ENCODE measurements at places on chromosomes 7 and 10.
A peak's percentile ranks its signal among the peaks of the same experiment; 100 is the strongest.

DNA sequence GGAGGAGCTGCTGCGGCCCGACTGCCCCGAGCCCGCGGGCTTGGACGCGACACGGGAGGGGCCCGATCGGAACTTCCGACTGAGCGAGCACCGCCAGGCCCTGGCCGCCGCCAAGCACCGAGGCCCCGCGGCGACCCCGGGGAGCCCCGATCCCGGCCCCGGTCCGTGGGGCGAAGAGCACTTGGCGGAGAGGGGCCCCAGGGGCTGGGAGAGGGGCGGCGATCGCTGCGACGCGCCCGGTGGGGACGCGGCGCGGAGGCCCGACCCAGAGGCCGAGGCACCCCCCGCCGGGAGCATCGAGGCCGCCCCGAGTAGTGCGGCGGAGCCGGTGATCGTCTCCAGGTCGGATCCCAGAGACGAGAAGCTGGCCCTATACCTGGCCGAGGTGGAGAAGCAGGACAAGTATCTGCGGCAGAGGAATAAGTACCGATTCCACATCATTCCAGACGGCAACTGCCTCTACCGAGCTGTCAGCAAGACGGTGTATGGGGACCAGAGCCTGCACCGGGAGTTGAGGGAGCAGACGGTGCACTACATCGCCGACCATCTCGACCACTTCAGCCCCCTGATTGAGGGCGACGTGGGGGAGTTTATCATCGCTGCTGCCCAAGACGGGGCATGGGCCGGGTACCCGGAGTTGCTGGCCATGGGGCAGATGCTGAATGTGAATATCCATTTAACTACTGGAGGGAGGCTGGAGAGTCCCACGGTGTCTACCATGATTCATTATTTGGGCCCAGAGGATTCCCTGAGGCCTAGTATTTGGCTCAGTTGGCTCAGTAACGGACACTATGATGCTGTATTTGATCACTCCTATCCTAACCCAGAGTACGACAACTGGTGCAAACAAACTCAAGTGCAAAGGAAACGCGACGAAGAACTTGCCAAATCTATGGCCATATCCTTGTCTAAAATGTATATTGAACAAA lies 1.4 kb downstream of the OTUD1 start:
- peak; percentile 12 for DNase-seq

DNA sequence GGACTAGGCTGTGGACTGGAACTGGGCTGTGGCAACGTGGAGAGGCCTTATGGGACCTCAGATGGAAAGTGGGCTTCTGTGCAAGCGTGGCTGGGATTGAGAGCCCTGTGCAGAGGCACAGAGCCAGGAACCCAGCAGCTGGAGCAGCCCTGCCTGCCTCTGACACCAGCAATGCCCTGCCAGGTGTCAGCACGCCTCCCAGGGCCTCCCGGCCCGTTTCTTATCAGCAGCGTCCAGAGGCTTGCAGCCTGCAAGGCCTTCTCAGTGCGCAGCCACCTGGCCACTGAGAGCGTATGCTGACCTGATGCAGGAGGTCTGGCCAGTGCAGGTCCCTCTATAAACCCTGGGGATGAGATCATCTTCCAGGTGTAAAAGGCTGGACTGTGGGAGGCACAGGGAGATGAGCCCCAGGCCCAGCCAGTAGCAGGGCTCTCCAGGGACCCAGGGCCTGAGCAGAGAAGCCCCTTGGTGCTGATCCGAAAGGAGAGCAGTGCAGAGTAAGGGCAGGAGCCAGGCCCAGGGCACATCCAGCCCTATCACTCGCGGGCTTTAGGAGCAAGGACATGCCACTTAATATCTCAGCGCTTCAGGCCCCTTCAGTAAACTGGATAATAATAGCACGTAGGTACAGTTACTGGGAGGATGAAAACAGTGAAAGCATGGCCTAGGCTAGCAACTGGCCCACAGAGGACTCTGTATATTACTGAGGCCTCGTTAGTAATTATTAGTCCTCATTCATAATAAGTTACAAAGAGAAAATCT lies 38.8 kb upstream of the ANTXRL start:
- DNase-seq = no peak

DNA sequence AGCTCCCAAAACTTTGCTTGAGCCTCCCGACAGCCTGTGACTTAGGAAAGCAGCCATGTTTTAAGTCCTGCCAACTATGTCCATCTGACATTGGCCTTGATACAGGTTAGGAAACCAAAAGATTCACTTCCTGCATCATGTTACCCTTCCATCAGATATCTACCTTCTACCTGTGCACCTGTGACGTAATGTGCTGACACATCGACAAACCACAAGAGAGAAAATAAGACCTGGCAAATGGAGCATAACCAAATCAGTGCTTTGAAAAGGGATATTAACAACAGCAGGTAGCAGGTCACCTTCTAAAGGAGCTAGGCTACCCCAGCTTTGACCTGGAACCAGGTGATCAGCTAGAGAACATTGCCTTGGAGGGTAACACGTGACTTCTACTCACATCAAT lies 14.8 kb upstream of the PRR15 start:
- no peak for DNase-seq

- DNase-seq = no peak
These were observed 10.7 kb downstream of the MTURN start for GRCh38 chr7:30145426-30145970.

GRCh38 chr7:49790209-49790608 lies 16.8 kb downstream of the VWC2 start:
- no peak for DNase-seq

GRCh38 chr7:4665661-4666060 lies 16.4 kb upstream of the FOXK1 start:
- peak; percentile 98 for DNase-seq

- DNase-seq = peak; percentile 95
These were observed 207.3 kb upstream of the ADO start for GRCh38 chr10:62597226-62597625.

GRCh38 chr7:52501696-52502095 lies 533.7 kb upstream of the POM121L12 start:
- no peak for DNase-seq

- no peak for DNase-seq
These were observed 63.9 kb downstream of the WDFY4 start for GRCh38 chr10:48748573-48748972.

- DNase-seq = no peak
These were observed 9.5 kb upstream of the ZNF862 start for GRCh38 chr7:149828357-149829309.

GRCh38 chr10:90306187-90306586 lies 551.7 kb downstream of the HTR7 start:
- DNase-seq = peak; percentile 82

- no peak for DNase-seq
These were observed 148.1 kb downstream of the AUTS2 start for GRCh38 chr7:69746383-69746782.

GRCh38 chr7:101936223-101936610 lies 118.8 kb downstream of the CUX1 start:
- DNase-seq = no peak

GRCh38 chr7:129750501-129750900 lies 139.0 kb downstream of the NRF1 start:
- no peak for DNase-seq

DNA sequence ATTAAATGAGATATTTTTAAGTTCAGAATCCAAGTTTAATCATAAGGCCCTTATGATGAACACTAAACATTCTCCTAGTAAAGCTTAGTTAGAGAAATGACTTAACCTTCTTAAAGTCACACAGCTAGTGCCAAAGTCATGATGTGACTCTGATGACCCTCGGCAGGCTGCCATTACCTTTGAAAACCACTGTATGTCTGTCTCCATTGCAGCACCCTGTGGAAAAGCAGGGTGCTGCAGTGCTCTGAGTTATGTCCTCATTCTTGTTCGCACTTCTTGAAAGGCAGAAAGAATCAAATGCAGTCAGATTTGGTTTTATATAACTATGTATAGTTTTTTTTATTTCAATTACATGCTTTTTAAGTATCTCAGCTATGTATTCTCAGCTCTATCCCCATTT lies 105.0 kb downstream of the PHTF2 start:
- DNase-seq = peak; percentile 14

GRCh38 chr7:74289659-74290552 lies 699 bp downstream of the CLIP2 start:
- DNase-seq = peak; percentile 23

DNA sequence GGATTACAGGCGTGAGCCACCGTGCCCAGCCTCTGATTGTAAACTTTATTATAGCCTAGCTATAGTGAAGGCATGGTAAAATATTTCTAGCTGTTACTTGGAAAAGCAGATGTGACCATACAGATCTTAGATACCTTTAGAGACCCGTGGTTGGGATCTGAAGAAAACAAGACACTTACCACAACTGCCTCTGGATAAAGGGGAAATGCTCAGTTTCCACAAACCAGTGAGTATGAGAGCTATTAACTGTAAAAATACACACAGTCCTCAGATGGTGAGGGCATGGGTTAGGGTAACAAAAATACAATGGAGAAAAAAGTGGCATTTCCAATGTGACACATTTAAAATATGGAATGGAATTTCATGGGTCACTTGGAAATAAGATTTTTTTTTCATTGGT lies 63.0 kb downstream of the ZNF438 start:
- DNase-seq = no peak

GRCh38 chr7:121741896-121742295 lies 131.1 kb upstream of the PTPRZ1 start:
- DNase-seq = peak; percentile 39

- DNase-seq = no peak
These were observed 115.4 kb downstream of the MDFIC start for GRCh38 chr7:115037128-115037802.

DNA sequence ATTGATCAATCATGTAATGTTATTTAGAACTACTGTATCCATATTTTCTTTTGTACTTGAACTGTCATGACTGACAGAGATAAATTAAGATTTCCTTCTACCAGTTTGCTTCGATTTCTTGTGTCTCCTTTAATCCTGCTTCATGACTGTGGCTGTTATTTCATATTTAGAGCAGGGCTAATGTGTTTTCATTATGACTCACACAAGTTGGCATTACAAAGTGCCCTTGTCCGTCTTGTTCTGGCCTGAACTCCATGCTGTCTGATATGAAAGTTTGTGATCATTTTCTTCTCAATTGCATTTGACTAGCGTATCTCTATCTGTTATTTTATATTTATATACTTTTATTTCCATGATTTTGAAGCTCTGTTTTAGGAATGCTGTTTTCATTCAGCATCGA lies 344.1 kb upstream of the PRKCQ start:
- DNase-seq = peak; percentile 14

GRCh38 chr10:28508304-28508925 lies 24.5 kb upstream of the WAC start:
- no peak for DNase-seq

DNA sequence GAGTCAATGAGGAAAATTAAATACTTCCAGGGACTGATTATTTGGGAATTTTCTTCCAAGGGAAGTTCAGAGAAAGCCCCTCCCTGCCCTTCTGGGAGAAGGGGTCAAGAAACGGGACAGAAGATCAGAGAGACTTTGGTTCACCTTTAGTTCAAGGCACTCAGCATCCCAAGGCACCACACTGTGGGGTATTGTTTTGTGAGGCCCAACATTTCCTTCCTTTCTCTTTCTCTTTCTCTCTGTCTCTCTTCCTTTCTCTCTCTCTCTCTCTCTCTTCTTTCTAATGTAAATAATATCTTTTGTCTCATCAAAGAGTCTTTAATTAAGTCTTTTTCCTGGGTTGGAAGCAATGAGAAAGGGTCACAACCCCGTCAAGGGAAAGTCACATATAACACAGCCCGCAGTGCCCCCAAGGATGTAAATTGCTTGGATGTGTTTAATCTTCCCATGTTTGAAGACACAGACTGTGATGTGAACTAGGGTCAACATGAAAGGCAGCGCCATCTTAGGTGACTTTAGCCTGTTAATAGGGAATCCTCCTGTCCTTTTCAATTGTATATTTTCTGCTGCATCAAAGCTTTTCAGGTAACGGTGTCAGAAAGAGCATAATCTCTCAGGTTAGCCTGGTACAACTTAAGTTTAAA lies 983.3 kb upstream of the C7orf33 start:
- no peak for DNase-seq

DNA sequence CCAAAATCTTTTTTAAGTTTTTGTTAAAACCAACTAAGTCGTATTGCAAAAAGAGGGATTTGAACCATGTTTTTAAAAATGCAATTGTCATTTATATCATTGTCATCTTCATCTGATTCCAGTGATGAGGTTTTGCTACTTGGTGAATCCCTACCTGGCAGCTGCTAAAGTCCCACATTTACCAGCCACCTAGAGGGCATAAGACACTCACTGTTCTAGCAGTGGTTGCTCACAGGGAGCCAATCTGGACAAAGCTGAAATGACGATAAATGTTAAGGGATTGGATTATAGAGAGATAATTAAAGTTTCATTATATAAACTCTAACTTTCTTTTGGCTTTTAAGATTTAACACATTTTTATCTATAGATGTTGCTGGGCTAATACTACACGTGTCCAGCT lies 18.7 kb downstream of the KIFBP start:
- no peak for DNase-seq

DNA sequence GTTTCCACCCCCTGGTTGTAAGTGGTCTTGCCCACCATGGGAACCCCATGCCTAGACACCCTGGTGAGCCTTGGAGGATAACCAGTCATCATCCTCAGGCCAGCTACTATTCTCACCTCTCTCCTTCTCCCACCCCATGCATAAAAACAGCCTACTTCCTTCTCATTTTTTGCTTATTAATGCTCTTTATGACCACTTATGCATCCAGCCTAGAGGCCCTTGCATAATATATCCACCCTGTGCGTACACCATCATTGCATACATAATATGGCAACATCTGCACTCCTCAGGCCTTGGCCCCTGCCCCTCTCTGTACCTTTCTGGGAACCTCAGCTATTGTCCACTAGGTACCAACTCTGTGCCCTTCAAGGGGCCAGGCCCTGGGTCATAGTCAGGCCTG lies 91.0 kb downstream of the CDH23 start:
- no peak for DNase-seq

DNA sequence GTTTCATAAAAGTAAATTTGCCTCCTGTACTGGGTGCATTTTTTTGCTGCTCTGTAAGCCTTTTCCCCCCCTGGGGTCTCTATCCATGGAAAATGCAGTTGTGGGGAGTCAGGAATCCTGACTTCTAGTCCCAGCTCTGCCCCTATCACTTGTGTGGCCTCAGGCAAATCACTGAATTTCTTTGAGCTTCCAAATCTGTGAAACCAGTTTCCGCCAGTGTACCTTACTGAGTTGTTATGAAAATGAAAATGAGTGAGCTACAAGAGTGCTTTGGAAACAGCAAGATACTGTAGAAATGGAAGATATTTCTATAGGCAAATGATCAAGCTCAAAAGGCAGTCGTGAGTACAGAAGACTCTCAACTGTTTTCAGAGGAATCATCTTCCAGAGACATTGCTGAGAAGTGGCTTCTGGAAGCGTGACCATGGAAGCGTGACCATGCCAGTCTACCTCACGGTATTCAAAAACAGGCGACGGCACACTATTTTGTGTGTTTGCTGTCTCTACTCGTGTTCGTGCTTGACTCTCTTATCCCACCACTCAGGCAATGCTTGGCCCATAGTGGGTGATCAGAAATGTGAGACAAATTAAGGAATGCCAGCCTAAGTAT lies 107.4 kb downstream of the ATXN7L1 start:
- no peak for DNase-seq

Measured in fibroblast of skin of abdomen (primary cell).